ENCODE measurements at places on chromosomes 13 and 19.

GRCh38 chr13:35718084-35718483 lies 241.6 kb upstream of the MAB21L1 start:
- no peak for DNase-seq

DNA sequence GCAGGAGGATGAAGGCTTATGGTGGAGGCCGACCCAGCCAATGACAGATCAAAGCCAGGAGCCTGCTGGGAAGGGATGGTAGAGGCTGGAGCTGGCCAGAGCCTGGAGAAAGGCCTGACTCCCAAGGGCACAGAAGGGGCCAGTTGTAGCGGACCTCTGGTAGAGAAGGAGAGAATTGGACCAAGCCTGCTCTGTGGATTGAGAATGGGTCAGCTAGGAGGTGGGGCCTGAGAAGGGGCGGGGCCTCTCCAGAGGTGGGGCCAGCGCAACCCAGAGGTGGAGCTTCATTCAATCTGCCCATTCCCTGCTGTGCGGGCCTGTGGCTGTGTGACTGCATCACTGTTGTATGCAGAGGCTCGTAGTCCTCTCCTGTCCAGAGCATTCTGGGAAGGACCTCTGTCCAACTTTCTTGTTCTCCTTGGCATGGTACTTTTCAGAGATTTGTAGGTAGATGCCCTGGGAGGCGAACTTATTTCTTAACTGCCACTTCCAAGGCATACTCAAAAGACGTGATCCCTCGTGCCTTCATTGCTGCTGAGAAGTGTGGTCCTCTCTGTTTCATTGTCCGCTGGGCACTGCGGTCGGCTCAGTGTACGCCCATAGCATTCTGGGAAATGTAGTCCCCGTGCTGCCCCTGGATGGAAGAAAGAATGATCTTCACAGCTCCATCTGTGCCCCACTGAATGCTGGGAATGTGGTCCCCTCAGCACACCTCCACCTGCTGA lies 6.7 kb downstream of the GRIN2D start:
- peak; percentile 38 for DNase-seq

DNA sequence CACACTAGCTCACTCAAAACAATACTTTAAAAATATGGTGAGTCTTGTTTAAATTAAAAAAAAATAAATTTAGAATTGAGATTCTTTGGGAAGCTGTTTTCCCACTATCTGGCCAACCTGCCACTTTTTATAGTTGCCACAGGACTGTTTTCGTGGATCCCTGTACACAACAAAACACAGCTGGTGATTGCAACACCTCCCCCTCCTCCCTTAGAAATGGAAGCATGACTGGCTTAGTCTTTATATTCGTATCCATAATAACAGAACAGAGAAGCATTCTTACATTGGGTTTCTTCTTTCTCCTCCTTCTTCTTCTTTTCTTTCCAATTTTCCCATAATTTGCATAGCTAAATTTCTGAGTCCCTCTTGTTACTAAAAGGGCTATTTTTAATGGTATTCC lies 79.5 kb upstream of the GJB6 start:
- DNase-seq = no peak

- DNase-seq = no peak
Observed at GRCh38 chr13:76414320-76414719, 471.9 kb downstream of the KCTD12 start.

DNA sequence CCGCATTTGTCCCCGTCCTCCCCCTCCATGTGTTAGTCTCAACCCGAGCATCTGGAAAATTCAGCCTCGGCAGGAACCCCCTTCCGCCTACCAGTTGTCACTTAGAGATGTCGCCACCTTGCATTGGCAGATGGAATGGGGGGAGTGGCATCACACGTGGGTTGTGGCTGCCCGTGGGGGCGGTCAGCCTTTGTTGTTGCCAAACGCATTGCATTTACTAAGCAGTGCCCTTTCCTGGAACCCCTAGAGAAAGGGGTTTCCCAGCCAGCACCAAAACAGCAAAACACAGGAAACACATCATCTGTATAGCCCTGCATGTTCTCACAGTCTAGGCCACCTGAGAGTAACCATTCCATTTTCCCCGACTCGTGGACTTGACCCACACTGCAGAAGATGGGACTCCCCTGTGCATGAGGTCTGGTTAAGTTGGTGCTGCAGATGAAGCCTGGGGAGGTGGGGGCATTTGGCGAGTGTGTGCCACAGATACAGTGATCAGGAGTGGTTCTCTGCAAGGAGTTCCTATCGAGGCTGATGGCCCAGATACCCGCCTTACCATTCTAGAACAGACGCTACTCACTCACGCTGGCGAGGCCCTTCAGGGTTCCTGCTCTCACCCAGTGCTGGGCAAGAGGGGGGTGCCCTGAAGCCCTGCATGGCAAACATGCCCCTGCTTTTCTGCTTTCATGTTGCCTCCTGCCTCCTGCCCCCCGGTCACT lies 38.3 kb downstream of the TMED1 start:
- peak; percentile 72 for DNase-seq

GRCh38 chr13:19810151-19810550 lies 27.4 kb upstream of the PSPC1 start:
- DNase-seq = no peak

- DNase-seq = no peak
Observed at GRCh38 chr19:44367024-44367423, 10.5 kb upstream of the ZNF112 start.

GRCh38 chr19:2487842-2488241 lies 11.9 kb downstream of the GADD45B start:
- no peak for DNase-seq

DNA sequence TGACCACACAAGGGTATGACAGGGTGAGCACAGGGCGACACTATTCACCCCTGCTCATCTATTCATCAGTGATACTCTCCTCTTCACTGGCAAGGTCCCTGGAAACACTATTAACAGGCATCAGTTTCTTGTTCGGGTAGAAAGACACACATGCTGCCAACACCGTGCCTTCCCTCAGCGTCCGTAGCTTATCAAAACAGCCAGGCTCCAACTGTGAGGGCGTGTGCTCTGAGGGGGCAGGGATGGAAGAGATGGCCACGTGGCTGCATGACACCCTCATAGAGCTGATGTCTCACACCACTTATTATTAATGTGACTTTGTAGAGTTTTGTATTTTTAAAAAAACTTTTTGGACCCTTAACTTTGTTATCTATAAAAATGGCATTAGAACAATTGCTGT lies 160.3 kb downstream of the ITGBL1 start:
- no peak for DNase-seq
